ENCODE measurements at places on chromosomes 3 and 15.

DNA sequence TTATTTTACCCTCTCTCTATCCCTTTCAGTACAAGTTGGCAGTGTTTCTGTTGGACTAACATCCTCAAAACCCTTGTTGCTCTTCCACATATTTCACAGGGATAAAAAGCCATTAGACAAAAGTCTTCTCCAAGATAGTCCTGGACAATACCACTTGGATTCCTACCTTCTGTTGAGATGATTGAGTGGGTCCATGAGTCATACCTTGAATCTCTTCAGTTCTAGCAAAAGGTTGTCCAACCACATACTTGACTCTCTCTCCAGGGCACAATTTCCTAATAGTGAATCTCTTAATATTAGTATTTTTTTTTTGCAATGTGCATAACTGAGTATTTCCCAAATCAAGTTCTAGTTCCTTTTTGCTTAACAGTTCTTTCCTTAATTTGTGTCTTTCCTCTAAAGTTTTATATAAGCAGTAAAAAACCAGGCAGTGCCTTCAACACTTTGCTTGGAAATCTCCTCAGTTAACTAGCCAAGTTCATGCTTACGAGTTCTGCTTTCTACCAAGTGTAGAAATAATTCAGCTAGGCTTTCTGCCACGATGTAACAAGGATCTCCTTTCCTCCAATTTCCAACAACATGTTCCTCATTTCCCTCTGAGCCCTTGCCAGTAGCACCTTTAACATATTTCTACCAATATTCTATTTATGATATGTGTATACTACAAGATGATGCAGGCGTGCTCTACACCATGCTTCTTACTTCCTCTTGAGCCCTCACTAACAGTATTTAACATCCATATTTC, 68.3 kb upstream of the NEO1 start:
- DNase-seq = no peak

- no peak for DNase-seq
These were observed 52.9 kb downstream of the WDR76 start for GRCh38 chr15:43879386-43880355.

GRCh38 chr3:23481616-23482278, 278.6 kb downstream of the UBE2E2 start:
- no peak for DNase-seq

DNA sequence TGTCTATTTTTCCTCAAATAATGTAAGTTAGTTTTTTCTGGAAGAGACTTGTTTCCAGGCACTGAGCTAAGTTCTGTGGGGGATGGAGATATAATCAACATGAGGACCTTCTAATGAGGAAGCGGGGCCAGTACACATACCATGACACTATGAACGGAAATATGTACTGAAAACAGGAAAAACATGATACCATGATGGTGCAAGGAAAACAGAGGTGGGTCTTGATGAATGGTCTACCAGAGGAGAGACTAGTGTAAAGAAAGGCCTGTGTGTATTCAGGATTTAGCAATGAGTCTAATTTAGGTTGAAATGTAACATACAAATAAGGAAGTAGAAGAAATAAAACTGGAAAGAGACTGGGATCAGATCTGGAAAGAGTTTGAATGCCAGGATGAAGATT, 38.9 kb upstream of the TPRG1 start:
- no peak for DNase-seq

GRCh38 chr3:25768851-25769250, 14.4 kb downstream of the NGLY1 start:
- DNase-seq = no peak

GRCh38 chr3:155843569-155843968, 10.7 kb downstream of the SLC33A1 start:
- no peak for DNase-seq

GRCh38 chr15:80251428-80252120, 439 bp downstream of the CTXND1 start:
- no peak for DNase-seq

DNA sequence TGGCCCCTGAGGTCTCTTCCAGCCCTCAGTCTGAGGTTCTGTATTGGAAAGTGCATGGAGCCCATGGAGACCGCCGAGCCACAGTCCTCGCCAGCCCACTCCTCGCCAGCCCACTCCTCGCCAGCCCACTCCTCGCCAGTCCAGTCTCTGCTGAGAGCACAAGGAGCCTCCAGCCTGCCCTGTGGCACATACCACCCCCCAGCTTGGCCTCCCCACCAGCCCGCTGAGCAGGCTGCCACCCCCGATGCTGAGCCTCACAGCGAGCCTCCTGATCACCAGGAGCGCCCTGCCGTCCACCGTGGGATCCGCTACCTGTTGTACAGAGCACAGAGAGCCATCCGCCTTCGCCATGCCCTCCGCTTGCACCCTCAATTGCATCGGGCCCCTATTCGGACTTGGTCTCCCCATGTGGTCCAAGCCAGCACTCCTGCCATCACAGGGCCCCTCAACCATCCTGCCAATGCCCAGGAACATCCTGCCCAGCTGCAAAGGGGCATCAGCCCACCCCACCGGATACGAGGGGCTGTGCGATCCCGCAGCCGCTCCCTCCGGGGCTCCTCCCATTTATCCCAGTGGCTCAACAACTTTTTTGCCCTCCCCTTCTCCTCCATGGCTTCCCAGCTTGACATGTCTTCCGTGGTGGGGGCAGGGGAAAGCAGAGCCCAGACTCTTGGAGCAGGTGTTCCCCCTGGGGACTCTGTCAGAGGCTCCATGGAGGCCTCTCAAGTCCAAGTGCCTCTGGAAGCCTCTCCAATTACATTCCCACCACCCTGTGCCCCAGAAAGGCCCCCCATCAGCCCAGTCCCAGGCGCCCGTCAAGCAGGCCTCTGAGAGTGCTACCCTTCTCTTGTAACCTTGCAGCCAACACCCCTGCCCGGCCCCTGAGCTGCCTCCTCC, 40.9 kb downstream of the PML start:
- no peak for DNase-seq

DNA sequence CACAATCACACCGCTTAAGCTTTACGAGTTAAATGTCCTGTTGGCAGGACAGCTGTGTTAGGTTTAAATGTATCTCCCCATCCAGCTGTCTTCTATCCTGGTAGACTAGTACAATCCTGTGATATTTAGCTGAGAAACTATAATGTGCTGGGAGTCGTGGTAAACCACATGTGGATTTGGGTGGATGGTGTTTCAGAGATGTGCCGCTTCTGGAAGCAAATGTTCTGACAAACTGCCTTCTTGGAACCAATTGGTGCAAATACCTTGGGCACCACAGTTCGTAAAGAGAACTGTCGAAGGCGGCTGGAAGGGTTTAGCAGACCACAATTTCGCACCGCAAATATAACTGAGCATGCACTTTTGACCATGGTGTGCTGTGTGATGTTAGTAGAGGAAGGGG, 15.0 kb downstream of the SCG5 start:
- no peak for DNase-seq

DNA sequence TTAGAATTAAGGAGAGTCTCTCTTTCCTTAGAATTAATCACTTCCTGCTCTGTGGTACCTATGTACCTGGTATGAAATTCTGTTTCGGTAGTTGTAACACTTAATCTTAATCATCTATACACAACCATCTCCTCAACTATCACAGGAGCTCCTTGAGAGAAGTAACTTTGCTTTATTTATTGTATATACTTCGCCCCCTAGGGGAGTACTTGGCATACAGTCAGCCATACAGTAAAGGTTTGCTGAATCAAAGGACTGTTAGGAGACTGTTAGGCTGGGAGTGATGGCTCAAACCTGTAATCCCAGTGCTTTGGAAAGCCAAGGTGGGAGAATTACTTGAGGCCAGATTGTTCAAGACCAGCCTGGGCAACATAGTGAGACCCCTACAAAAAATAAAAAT, 44.7 kb downstream of the RORA start:
- no peak for DNase-seq

- no peak for DNase-seq
These were observed 8.6 kb downstream of the FBXL22 start for GRCh38 chr15:63605816-63606215.

DNA sequence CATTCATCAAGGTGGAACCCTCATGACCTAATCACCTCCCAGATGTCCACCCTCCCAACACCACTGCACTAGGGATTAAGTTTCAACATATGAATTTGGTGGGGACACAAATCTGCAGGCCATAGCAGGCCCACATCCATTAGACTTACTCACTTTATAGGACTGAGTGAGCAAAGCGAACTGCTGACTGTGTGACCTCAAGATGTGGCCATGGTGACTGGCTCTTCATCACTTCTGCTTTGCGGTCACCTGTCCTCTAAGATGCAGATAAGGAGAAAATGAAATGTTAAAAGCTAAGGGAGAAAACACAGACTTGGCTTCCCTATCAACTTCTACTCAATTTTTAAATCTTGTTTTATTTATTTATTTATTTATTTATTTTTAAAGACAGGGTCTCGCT, 14.5 kb upstream of the DCP1A start:
- DNase-seq = no peak

GRCh38 chr3:50212502-50212901, 7.4 kb downstream of the SLC38A3 start:
- DNase-seq = no peak

- no peak for DNase-seq
These were observed 198.0 kb upstream of the NR2E3 start for GRCh38 chr15:71612397-71612722.

DNA sequence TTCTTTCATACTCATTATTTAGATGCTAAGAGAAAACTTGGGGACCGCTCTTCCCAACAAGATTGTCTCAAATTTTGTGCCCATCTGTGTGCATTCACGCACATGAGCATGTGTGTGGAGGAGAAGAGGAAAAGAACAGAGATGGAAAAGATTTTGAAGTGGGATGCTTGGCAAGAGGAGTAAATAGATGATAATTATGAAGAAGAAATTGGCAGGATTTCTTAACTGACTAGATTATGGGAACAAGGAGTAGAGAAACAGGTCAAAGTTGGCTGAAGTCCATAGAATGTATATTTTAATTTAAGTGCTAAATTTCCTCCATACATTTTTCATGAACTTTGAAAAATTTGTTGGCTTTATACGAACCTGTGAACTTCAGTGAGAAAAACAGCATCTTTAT, 100.1 kb downstream of the ZNF609 start:
- DNase-seq = no peak

- no peak for DNase-seq
These were observed 812 bp downstream of the P4HTM start for GRCh38 chr3:48990636-48991469.

DNA sequence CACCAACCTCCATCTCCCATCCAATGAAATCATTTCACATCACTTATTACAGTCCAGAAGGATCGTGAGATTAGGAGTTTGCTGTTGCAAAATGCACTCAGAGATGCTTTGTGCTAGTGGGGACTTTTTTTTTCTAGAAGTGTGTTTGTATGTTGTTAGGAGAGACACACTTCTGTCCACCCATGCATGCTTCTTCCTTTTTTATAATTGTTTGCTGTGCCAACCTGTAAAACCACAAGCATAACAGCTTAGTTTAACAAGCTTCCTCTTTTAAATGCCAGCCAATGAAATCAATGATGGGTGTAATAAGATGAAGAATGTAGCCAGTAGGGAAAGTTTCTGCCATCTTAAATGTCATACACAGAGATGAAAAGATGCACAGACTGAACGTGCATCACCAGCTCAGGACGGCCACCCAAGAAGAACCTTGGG, 305.6 kb upstream of the STT3B start:
- no peak for DNase-seq

- no peak for DNase-seq
These were observed 438.8 kb downstream of the FHIT start for GRCh38 chr3:60812502-60812901.

- no peak for DNase-seq
These were observed 52.1 kb upstream of the MYRIP start for GRCh38 chr3:39757307-39757706.

DNA sequence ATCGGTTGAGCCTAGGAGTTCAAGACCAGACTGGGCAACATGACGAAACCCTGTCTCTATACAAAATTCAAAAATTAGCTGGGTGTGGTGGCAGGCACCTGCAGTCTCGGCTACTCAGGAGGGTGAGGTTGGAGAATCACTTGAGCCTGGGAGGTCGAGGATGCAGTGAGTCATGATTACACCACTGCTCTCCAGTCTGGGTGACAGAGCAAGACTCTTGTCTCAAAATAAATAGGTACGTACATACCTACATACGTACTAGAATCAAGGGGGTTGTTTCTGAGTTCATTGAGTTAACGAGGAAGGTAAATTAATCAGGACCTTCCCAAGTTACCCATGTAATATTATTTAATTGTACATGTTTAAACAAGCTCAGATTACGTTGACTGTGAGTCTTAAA, 97.5 kb downstream of the CHL1 start:
- DNase-seq = no peak

GRCh38 chr3:148084931-148085330, 612.8 kb upstream of the AGTR1 start:
- DNase-seq = no peak

GRCh38 chr15:70353606-70354345, 256.1 kb upstream of the TLE3 start:
- DNase-seq = no peak

GRCh38 chr3:63202529-63202928, 75.6 kb upstream of the SYNPR start:
- DNase-seq = no peak

- DNase-seq = no peak
These were observed 178.7 kb upstream of the MCTP2 start for GRCh38 chr15:94052711-94053110.

- DNase-seq = no peak
These were observed 76.5 kb upstream of the ARHGEF26 start for GRCh38 chr3:154044671-154045070.

GRCh38 chr3:72658466-72659100, 189.7 kb downstream of the SHQ1 start:
- no peak for DNase-seq

DNA sequence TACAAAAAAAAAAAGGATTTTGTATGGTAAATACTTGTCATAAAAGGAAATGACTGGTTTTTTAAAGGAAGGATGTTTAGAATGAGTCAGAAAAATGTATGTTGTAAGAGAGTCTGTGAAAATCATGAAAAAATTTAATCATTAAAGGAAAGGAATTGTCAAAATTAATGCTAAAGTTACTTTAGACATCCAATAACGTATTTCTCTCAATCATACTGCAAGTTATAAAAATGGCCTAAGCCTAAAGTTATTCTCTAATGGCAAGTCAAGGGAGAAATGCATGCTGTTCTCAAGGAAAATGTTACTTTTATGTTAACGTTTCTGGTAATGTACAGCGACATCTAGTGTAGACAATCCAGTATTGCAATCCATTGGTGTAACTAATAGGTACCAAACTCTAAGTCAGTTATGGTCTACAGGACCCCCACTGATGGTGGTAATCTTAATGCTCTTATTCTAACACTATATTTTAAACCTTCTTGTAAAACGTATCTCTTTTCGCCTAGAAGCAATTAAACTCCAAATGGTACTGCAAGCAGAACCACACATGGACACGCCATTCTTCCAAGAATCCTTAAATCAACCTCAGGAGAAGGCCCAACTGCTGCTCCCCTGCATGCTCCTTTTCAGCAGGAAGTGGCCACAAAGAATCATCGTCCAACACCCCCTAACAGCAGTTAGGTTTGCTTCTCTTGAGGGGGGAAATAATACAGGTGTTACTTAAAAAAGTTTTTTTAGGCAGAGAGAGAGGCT, 35.2 kb downstream of the NCEH1 start:
- DNase-seq = no peak

DNA sequence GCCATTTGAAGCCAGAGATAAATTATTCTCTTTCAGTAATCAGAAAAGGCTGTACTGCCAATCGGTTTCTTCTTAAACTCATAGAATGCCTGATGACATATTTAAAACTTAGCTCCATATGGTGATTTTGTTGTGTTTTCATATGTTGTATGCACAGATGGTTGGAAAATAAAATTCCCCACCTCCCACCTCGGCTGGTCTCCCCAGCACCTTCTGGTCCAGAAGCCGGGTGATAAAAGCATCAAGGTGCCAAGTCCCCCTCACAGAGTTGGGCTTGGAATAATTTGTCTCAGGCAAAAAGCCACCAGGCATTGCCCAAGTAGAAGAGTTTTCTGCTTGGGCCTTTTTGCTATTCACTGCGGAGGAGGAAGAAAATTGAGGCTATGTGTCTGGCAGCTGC, 18.4 kb downstream of the LARS2 start:
- DNase-seq = no peak

All from stimulated activated CD8-positive, alpha-beta memory T cell treated with anti-CD3 and anti-CD28 coated beads, Interleukin-7, amount 100 ng/mL, for 1 hour (primary cell).